ENCODE measurements at places on chromosomes 1 and 21.

GRCh38 chr1:227604446-227604845, 41.1 kb downstream of the ZNF678 start:
- H3K36me3 ChIP-seq: no peaks in the 10 kb centered on the region
- H3K27ac ChIP-seq: no peak overlapping the region
- H3K4me3 ChIP-seq: no peak overlapping the region
- no peak for DNase-seq
- no peaks in the 10 kb centered on the region for H3K27me3 ChIP-seq

GRCh38 chr1:177945943-177946650, 23.8 kb downstream of the SEC16B start:
- H3K27ac ChIP-seq: no peak overlapping the region
- DNase-seq: peak; percentile 44
- H3K27me3 ChIP-seq: no peaks in the 10 kb centered on the region
- H3K36me3 ChIP-seq: no peaks in the 10 kb centered on the region

GRCh38 chr1:205255941-205256780, 28.4 kb downstream of the TMCC2 start:
- H3K4me3 ChIP-seq: no peak overlapping the region
- H3K27me3 ChIP-seq: no peaks in the 10 kb centered on the region
- no peak overlapping the region for H3K27ac ChIP-seq
- DNase-seq: peak; percentile 69
- no peaks in the 10 kb centered on the region for H3K36me3 ChIP-seq
- H3K4me1 ChIP-seq: peaks cover 17% of the 10 kb centered on the region

DNA sequence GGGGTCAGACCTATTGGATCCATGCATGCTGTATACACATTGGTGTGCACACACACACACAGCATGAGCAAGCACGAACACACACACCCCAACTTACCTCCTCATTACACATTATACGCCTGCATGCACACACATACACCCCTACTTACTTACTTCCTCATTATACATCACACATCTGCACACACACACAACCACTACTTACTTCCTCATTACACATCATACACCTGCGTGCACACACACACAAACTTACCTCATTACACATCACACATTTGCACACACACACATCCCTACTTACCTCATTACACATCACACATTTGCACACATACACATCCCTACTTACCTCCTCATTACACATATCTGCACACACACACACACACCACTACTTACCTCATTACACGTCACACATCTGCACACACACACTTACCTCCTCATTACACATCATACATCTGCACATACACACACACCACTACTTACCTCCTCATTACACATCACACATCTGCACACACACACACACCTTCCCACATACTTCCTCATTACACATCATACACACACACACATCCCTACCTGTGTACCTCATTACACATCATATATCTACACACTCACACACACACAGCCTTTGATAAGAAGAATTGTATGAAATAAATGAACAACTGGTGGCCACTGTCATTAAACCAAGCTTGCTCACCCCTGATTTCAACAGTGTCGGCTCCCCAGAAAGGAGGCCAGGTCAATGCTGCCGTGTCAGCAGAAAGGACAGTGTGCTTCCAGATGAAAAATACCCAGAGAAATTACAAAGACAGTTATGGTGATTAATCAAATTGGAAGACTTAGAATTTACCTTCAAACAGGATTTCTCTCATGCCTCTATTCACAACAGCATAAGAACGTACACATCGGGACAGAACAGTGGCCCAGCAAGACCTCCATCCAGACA, 117.8 kb downstream of the SETD4 start:
- no peak overlapping the region for H3K4me3 ChIP-seq
- no peak for DNase-seq
- no peaks in the 10 kb centered on the region for H3K4me1 ChIP-seq

DNA sequence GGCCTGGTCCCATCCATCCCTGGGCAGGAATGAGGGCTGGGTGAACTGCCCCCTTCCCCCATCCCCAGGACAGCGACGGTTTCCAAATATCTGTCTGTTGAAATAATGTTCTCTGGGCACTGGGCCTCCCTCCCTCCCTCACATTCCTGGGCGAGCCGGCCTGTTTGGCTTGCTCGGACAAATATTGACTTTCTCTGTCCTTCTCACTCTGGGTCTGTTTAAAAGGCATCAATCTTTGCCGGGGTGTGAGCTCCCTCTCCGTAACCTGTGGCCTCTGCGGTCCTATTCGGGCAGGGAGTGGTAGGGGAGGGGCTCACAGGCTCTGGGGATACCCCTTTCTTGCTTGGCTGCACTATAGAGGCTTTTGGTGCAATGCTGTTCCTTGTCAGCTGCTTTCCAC, 40.2 kb downstream of the FOXD2 start:
- H3K4me1 ChIP-seq: no peaks in the 10 kb centered on the region
- 0 out of 2 replicates have a peak, but pooled peaks cover 6% of the 10 kb centered on the region for H3K27me3 ChIP-seq
- H3K36me3 ChIP-seq: no peaks in the 10 kb centered on the region

DNA sequence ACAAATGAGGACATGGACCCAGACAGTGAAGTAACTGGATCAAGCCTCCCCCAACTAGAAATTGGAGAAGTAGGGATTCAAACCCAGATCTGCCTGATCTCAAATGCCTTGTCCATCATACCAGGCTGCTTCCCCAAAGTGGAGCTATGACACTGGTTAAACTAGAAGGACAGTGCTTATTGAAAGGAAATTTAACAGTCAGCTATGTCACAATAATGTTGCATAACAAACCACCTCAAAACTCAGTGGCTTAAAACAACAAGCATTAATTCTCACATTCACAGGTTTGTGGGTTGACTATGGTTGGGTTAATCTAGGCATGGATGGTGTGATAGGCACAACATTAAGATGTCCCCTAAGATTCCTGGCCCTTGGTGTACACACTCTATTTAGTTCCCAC, 107.1 kb downstream of the TAS1R2 start:
- no peak overlapping the region for H3K27ac ChIP-seq
- no peaks in the 10 kb centered on the region for H3K4me1 ChIP-seq
- H3K4me3 ChIP-seq: no peak overlapping the region
- DNase-seq: no peak
- H3K36me3 ChIP-seq: no peaks in the 10 kb centered on the region
- peaks cover 36% of the 10 kb centered on the region for H3K27me3 ChIP-seq

Data from HCT116 (cell line).